Central memory CD8-positive, alpha-beta T cell (primary cell): ENCODE measurements at places on chromosomes 4 and X.

- DNase-seq = no peak
These were observed 49.5 kb upstream of the GC start for GRCh38 chr4:71833232-71833900.

GRCh38 chr4:72875138-72875537, 194.4 kb downstream of the COX18 start:
- DNase-seq = no peak

- no peak for DNase-seq
These were observed 44.6 kb downstream of the GABRB1 start for GRCh38 chr4:47075919-47076318.

DNA sequence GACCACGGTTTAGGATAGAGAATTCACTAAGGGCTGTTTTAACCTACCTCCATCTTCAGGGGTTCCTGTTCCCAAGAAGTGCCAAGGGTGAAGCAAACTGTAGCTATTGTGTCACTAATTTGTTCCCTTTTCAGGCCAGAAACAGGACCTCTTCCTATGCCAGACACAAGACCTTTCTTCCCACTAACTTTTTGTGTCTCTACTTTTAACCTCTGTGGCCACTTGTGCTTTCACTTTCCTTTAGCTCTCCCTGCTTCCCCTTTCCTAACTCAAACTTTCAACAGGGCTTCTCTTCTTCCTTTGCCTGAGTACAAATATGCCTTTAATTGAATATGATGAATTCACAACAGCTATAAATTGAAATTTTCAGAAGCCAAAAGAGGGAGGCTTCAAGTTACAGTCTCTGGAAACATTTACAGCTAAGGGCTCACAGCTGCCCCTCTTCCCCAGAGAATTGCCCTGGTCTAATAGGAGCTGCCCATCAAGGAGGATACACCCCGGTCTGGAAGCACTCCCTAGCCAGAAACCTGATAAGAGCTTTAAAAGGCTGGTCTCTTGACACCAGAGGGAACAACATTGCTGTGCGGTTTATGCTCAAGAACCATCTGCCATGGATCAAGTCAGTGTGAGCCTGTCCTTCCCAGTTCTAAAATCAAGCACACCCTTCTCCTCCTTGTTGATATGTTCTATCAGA, 61.7 kb upstream of the PLS3 start:
- DNase-seq = no peak

- no peak for DNase-seq
These were observed 98.9 kb downstream of the KLHL8 start for GRCh38 chr4:87121341-87122065.

GRCh38 chr4:184448821-184449220, 25.5 kb downstream of the IRF2 start:
- DNase-seq = no peak

DNA sequence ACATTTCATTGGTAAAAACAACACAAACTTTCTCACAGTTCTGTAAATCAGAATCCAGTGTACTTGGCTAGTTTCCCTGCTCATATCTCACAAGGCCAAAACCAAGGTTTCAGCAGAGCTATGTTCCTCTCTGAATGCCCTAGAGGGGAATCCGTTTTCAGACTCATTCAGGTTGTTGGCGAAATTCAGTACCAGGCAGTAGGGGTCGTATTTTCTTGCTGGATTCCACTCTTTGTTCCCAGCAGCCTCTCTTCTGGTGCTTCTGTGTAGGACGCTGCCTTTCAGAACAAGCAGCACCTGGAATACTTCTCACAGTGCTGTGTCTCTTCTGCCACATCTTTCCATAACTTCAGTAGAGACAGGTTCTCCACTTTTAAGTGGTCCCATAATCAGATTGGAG, 351.9 kb downstream of the PCDH18 start:
- DNase-seq = no peak

DNA sequence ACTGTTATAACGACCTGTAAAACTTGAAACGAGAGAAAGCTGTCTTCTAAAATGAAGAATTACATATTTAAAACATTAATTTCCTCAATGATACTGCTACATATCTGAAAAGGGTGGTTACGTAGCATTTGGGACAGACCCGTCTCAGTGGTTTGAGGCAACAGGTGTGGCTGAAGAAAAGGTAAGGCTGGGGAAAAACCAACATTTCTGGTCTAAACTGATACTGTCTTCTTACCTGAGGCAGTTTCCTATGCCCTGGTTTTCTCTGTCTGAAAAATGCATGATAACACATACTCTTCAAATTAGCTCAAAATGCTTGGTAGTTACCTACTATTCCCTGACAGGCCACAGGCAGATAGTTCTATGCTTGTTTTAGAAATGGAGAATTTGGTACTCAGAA, 30.4 kb downstream of the PLS3 start:
- DNase-seq = no peak

DNA sequence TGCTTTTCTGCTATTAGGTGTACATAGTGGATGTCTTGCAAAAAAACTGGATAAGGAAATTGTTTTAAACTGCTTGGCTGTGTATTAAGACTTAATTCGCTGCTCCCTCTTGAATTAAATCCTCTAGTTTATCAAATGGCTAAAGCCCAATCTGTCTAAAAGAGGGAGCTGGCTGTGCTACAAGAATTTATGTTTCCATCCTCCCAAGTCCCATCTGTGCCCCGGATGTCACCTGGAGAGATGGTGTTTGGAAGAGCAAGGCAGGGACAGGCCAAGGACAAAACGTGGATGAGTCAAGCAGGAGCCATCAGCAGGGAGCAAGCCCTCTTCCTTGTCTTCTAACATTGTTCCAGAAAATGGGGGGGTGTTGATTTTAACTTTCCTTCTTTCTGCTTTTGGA, 171.3 kb upstream of the LCORL start:
- DNase-seq = no peak

DNA sequence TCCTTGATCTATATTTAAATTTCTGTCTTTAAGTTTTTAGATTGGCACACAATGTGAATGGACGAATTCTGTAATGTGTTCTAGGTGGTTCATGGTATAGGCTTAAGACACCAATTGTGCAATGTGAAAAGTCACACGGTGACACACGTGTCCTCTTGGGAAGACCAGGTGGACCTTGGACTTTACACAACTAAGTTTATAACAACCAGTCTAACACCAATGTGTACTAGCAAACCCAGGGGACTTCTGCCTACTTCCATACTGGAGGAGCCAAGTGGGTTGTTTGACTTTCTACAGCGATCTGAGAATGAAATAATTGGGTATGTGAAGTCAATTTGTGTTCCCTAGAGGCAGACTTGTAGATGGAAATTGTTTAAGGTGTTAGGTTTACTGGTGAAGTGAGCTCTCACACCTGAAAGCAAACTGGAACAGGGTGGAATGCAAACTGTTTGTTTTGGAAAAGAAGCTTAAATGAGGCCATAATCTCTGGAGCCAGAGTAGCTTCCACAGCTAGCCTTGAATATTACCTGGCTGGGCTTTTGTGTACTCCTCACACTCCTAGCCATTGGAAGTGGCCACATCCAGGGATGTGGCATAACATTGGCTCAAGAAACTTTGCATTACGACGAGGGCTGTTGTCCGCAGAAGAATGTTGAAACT, 45.9 kb upstream of the WDR1 start:
- no peak for DNase-seq

GRCh38 chr4:83219344-83220331, 65.0 kb downstream of the COQ2 start:
- no peak for DNase-seq

DNA sequence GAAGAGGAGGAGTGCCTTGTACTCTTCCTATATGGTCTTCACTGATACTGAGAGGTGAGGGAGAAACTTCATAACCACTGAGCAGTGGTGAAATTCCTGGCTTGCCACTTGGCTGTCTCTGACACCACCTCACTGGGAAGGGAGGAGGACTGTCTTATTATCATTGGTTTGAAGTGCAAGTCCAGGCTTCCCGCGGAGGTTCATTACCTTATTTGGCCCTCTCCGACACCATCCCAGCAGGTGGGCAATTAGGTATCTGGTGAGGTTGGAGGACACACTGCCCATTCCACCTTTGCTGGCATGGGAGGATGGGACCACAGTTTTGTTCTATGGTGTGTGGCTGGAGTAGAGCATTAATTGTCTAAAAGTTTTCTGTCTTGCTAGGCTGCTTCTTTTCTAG, 206.1 kb downstream of the LHFPL1 start:
- no peak for DNase-seq

DNA sequence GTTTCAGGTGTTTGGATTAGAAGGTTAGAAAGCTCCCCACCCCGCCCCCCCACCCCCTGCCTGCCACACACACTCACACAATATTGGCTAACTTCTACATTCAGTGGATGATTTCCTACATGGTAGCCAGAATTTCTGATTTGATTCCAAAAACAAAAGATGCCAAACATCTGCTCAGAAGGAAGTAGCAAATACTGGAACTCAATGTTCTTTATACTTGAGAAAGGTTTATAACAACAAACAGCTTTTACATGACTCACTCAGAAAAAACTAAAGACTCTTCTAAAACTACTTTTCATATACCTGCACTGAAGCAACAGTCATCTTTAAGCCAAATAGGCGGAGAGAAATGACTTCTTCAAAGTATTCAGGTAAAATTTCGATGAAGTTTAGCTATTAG, 750.5 kb upstream of the POU3F4 start:
- no peak for DNase-seq

DNA sequence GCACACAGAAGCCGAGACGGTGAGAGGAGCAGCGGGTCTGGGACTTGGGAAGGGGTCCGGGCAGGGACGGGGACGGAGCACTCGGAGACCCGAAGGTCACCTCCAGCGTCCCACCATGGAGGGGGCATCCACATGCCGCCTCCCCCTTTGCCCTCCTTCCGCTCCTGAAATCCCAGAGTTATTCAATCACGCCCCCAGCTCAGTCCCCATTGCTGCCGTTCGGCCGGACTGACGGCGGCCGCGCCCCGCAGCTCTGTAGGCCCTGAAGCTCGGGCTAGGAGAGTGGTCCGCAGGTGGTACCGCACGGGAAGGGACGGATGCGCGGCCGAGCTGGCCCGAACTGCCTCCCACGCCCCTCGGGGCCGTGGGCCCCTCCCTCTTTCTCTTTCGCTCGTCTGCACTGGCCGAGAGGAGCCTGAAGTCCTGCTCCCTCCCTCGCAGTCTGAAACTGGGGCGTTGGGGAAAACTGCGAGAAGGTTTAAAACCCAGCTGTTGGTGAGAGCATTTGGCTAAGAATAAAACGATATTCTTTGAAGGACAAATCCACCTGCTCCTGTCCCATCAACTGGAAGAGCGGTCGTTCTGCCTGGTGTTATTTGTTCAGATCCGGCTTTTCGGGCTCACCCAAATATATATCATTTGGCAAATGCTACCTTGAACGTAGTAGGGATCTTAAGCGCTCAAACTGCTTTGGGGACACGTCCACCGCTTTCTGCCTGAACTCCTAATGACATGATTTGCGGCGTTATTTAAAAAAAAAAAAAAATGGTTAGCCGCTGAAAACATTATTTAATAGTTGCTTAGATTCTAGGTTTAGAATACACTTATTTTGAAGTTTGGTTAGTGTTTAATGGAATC, 719 bp downstream of the USO1 start:
- DNase-seq = no peak

DNA sequence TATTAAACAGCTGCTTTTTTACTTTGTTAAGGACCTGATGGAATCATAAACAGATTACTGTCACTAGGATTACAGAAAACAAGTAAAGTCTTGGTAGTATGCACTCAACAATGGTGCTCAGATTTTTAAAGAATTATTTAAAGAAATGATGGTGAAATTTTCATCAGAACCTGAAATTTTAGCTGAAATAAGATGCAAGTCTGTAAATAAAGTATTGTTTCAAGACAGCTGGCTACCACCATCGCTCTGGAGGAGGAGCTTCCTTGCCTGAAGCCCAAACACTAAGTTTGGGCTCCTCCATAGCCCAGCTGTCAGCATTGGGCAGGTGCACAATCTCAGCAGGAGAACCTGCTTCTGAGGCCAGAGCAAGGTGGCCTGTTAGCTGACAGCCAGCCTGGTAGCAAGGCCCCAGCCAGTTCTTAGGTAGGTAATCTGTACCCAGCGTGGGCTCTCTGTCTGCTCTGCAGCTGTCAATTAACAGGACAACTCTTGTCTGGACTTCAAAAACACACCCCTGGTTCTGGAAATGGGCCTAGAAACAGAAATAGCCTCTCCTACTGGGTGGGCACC, 4.6 kb downstream of the GAB1 start:
- no peak for DNase-seq

GRCh38 chr4:186563761-186564160, 8.4 kb upstream of the MTNR1A start:
- DNase-seq = no peak

- DNase-seq = no peak
These were observed 495.2 kb downstream of the INPP4B start for GRCh38 chr4:142350871-142351270.

DNA sequence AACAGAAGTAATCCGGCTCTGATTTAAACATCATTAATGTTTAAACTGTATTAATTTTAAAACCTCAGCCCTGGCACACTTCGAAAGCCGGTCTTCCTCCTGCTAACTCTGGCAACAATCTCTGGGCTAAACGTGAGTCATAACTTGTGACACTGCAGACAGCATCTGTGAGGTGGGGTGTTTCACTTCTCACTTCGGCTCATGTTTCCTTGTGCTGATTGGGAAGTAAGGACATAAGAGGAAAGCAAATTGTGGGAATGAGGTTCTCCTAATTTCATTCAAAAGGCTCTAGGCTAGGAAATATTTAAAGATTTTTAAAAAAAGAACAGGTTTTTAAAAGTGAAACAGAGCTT, 139.9 kb upstream of the USP9X start:
- no peak for DNase-seq

DNA sequence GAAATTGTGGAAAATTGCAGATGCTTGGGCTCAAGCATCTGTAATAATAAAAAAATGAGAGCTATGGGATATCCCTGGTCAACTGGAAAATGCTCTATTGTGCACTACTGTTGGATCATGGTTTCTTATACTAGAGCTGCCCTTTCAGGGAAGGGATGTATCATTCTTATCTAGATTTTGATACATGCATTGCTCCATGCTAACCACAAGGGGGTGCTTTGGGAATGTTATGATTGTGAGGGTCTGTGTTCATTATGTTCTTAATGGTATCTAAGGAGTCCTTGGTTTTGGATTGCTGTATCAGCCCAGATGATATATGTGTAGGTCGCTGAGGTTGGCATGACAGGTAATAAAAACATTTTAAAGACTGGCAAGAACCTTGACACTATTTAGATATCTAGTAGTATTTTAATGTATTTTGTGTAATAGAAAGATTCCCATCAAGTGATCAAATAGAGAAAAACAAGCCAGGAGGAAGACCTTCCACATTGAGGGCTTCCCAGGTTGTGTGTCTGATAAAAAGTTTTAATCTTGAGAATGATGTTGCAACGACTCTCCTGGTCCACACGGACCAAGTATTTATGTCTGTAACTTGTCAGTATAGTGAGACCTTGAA, 49.2 kb upstream of the TLR2 start:
- no peak for DNase-seq

DNA sequence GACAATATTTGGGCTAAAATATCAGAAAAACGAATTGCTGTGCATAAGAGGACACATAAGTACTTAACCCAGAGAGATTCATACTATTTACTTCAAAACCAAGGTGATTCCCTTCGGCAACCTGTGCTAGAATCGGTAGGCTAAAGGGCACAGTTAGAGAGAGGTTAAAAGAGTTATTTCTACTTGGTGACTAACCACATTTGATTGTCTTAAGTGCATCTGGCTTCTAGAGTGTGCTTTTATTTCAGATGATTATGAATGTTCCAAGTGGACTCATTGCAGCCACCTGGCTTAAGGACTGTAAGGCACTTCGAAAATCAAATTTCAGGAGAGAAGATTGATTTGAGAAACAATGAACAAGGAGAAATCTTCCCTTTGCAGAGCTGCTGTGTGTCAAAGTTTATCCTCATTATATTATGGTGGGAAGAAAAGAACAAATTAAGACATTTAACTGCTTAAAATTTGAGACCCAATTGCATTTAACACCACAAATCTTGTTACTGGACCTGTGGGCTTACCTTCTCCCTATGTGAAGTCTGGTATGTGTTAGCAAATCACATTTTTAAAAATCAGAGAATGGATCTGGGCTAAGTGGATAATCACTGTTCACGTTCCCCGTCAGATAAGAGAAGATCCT, 34.0 kb downstream of the PHOX2B start:
- no peak for DNase-seq
